ENCODE measurements at places on chromosomes 2 and 18.

GRCh38 chr2:38823386-38823785 lies 45.4 kb downstream of the GEMIN6 start:
- no peak for DNase-seq

- no peak for DNase-seq
These were observed 559 bp downstream of the HOXD1 start for GRCh38 chr2:176188774-176189680.

GRCh38 chr2:111534910-111535352 lies 349.1 kb downstream of the ANAPC1 start:
- peak; percentile 3 for DNase-seq

GRCh38 chr2:23597687-23598086 lies 212.7 kb downstream of the KLHL29 start:
- no peak for DNase-seq

- DNase-seq, result no peak
These were observed 14.1 kb upstream of the ZDBF2 start for GRCh38 chr2:206260188-206261012.

- no peak for DNase-seq
These were observed 300.1 kb downstream of the TDRD15 start for GRCh38 chr2:21423854-21424253.

GRCh38 chr2:61710711-61711110 lies 143.1 kb downstream of the FAM161A start:
- no peak for DNase-seq

DNA sequence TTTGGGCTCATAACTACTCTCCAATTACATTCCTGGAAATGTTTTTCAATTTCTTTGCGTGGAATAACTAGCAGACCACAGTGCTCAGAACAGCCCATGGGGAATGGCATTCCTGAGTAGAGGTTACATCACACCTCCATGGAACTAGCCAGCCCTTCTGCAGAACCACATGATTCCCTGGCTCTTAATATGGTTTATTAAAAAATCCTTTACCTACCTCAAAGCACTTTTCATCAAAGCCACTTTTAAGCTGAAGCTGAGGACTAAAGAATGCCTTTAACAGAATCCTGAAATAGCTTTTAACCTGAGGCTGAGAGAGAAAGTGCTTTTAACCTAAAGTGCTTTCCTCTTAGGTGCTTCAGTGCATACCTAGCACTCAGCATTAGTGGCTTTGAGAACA lies 376.3 kb downstream of the ARHGAP15 start:
- DNase-seq, result no peak

DNA sequence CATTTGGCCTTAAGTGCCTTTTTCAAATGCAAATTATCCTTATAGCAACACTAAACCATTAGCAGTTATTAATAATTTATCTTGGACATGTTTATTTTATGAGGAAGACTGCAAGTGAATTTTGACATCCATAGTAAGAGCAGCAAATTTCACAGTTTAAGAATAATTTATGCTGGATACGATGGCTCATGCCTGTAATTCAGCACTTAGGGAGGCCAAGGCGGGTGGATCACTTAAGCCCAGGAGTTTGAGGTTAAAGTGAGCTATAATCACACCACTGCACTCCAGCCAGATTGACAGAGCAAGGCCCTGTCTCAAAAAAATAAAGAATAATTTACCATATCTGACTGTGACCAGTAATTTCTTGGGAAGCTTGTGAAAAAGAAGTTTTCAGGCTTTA lies 286.2 kb downstream of the TMX3 start:
- no peak for DNase-seq

- no peak for DNase-seq
These were observed 81.5 kb downstream of the RBM43 start for GRCh38 chr2:151180123-151180522.

DNA sequence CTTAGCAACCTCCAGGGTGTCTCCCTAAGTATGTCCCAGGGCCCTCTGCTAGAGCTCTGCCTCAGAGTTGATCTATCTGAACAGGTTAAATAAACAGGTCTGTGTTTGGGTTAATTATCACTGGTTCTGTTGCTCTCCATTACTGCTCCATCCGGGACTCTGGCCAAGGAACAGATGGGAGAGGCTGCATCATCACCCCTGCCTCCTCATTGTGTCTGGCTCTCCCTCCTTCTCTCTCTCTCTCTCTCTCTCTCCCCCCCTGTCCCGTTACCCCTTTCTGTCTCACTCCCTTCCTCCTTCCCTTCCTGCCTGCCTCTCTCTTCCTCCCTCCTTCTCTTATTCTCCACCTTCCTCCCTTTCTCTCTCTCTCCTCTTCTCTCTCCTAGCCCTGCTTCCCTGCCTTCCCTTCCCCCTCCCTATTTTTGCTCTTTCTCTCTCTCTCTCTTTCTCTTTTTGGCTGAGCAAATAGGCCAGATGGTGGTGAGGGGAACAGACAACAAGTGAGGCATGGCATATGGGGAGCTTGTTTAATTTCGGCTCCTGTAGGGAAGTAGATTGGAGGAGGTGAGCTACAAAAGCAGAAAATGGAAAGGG lies 62.1 kb downstream of the SETBP1 start:
- DNase-seq, result no peak
